Endodermal cell (in vitro differentiated cells): ENCODE measurements at places on chromosomes 4 and X. TPM values are rescaled to one million over a fixed set of nuclear protein-coding genes. Genes with fewer than 3 reads are reported as not detected.

Gene PIR
- total RNA-seq: 15.8 to 21.0 TPM (median 19.0 TPM) in 3 replicates

Gene DSPP
- total RNA-seq: not detected in 3 replicates

Gene ARAP2
- total RNA-seq: 3.4 to 5.5 TPM (median 5.4 TPM) in 3 replicates

Gene OTC
- not detected in 3 replicates for total RNA-seq

Gene GAGE1
- total RNA-seq: not detected in 2 replicates

Gene GRXCR1
- total RNA-seq: not detected in 3 replicates

Gene ARMCX5
- total RNA-seq: 10.3 and 14.2 TPM in 2 replicates

DNA sequence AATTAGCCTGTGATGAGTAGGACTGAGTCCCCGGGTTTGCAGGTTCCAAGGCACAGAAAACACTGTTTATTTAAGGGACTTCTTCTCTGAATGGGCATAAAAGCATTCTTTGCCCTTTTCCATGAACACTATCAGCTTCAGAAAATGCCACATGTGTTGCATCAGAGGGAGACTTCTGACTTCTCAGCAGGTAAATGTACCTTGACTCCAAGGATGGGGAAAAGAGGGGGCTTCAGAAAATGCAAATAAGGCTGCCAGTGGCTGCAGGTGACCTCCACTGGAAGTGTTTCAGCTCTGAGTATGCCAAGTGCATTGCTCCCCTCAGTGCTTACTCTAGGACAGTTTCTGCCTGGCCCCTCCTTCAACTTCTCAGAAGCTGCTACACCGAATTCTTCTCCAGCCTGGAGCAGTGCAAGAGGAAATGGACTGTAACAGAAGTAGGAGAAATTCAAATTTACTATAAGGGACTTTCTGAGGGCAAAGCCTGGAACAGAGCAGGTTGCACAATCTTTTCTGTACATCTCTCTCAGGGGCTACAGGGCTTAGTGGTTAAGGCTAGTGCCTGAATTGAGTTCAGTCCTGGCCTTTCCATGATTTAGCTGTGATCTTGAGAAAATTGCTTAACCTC lies 233.2 kb downstream of the PTTG2 start:
- H3K4me1 ChIP-seq: no peaks in the 10 kb centered on the region
- H3K27me3 ChIP-seq: no peaks in the 10 kb centered on the region
- no peak overlapping the region for H3K4me3 ChIP-seq

- H3K27ac ChIP-seq: no peak overlapping the region
- DNase-seq: peak; percentile 88
- H3K27me3 ChIP-seq: no peaks in the 10 kb centered on the region
- no peaks in the 10 kb centered on the region for H3K36me3 ChIP-seq
- H3K4me1 ChIP-seq: no peaks in the 10 kb centered on the region
- no peak overlapping the region for H3K4me3 ChIP-seq
Measured at GRCh38 chrX:154526901-154527675, 11.1 kb upstream of the FAM3A start.

DNA sequence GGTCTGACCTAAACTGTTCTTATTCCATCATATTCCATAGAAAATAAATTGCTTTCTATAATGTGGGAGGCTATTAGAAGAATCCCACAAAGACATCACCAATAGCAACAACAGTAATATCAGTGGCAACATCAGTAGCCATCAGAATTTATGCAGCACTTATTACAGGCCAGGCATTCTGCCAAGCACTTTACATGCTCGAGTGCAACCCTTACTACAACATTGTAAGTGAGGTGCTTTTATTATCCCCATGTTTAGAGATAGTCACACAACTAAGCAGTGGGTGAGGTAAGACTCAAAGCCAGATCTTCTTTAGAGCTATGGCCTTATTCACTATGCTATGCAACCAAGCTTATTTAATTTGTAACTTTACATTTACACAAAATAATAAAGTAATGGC lies 317.1 kb upstream of the BMP3 start:
- H3K4me3 ChIP-seq: no peak overlapping the region
- DNase-seq: no peak
- no peak overlapping the region for H3K27ac ChIP-seq
- no peaks in the 10 kb centered on the region for H3K27me3 ChIP-seq
- H3K36me3 ChIP-seq: no peaks in the 10 kb centered on the region

- H3K36me3 ChIP-seq: no peaks in the 10 kb centered on the region
- DNase-seq: no peak
- H3K27ac ChIP-seq: no peak overlapping the region
- no peak overlapping the region for H3K4me3 ChIP-seq
- H3K4me1 ChIP-seq: no peaks in the 10 kb centered on the region
- H3K27me3 ChIP-seq: no peaks in the 10 kb centered on the region
Measured at GRCh38 chrX:38473701-38474100, 87.6 kb upstream of the TSPAN7 start.

- H3K27ac ChIP-seq: no peak overlapping the region
- no peaks in the 10 kb centered on the region for H3K4me1 ChIP-seq
- H3K36me3 ChIP-seq: no peaks in the 10 kb centered on the region
- H3K27me3 ChIP-seq: no peaks in the 10 kb centered on the region
Measured at GRCh38 chrX:65642914-65643491, 24.5 kb upstream of the MSN start.

DNA sequence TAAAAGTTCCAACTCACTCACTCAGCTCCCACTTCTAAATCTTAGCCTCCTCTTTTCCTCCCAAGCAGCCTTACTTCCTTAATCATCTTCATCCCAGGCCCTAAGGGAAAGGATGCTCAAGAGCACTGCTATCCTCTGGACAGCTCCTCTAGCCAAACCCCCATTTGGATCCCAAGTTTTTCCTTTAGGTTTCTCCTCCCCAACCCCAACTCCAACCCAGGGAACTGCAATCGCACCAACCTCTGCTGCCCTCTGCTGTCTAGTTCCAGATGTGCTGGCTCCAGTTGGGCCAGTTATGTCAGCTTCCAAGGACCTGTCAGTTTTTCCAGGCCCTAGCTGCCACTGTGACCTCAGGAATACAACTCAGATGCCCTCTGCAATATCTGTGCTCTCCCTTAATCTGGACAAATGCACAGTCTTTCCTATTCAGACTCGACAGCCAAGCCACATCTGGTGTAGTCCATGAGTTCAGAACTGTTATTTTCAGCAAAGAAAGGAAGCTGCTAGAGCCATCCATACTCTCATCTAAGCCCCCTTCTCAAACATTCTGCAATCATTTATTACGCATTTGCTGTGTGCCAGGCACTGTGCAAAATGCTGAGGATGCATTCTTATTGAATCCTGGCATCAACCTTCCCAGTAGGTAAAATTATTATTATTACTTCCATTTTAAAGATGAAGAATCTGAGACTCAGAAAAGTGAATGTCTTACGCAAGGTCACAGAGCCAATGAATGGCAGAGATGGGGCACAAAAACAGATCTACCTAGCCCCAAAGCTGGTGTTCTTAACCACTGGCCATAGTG lies 12.3 kb upstream of the XPNPEP2 start:
- H3K27me3 ChIP-seq: no peaks in the 10 kb centered on the region
- H3K27ac ChIP-seq: no peak overlapping the region
- no peaks in the 10 kb centered on the region for H3K4me1 ChIP-seq
- DNase-seq: peak; percentile 91
- no peaks in the 10 kb centered on the region for H3K36me3 ChIP-seq
- H3K4me3 ChIP-seq: no peak overlapping the region

DNA sequence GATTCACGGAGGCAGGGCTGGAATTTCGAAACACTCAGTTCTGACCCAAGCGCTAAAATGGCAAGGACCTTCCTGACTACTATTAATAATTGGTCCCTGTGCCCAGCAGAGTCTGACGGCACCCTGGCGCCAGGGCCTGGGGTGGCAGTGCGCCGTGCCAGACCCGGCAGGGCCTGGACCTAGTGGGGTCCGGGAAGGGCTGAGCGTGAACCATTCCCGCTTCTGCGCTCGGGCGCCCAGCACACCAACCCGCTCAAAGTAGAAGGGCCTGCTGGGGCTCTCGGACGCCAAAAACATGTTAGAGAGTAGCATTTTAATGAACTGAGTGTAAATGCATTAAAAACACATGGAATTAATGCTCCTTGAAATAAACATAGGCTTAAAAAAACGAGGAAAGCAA lies 346.7 kb upstream of the SFRP2 start:
- no peaks in the 10 kb centered on the region for H3K36me3 ChIP-seq
- H3K4me1 ChIP-seq: no peaks in the 10 kb centered on the region
- no peaks in the 10 kb centered on the region for H3K27me3 ChIP-seq
- no peak for DNase-seq

- H3K27me3 ChIP-seq: no peaks in the 10 kb centered on the region
- no peaks in the 10 kb centered on the region for H3K4me1 ChIP-seq
- H3K4me3 ChIP-seq: no peak overlapping the region
- H3K36me3 ChIP-seq: no peaks in the 10 kb centered on the region
- H3K27ac ChIP-seq: no peak overlapping the region
Measured at GRCh38 chrX:100098660-100099375, 311.3 kb downstream of the PCDH19 start.

DNA sequence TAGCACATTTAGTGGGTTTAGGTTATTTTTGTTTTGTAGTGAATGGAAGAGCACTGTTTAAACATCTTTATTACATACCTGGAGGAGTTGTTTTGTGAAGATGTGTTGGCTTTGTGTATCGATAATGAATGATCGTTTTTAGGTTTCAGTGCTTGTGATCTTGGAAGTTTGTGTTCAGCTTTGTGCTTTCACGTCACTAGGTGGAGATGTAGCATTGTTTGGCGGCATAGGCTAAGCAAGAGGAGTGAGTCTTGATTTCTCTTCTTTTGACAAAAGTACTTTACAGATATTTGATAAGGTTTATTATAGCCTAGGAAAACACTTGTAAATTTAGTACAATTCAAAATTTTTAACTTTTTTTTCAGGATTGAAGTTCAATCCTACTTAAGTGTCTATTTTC lies 50.4 kb downstream of the PDK3 start:
- H3K36me3 ChIP-seq: no peaks in the 10 kb centered on the region
- no peaks in the 10 kb centered on the region for H3K27me3 ChIP-seq
- no peak overlapping the region for H3K4me3 ChIP-seq
- peak; percentile 56 for DNase-seq
- no peak overlapping the region for H3K27ac ChIP-seq
- H3K4me1 ChIP-seq: no peaks in the 10 kb centered on the region

- peaks cover 21% of the 10 kb centered on the region for H3K4me1 ChIP-seq
- no peak overlapping the region for H3K4me3 ChIP-seq
- no peaks in the 10 kb centered on the region for H3K27me3 ChIP-seq
Measured at GRCh38 chr4:7003879-7004240, 39.3 kb upstream of the TADA2B start.

DNA sequence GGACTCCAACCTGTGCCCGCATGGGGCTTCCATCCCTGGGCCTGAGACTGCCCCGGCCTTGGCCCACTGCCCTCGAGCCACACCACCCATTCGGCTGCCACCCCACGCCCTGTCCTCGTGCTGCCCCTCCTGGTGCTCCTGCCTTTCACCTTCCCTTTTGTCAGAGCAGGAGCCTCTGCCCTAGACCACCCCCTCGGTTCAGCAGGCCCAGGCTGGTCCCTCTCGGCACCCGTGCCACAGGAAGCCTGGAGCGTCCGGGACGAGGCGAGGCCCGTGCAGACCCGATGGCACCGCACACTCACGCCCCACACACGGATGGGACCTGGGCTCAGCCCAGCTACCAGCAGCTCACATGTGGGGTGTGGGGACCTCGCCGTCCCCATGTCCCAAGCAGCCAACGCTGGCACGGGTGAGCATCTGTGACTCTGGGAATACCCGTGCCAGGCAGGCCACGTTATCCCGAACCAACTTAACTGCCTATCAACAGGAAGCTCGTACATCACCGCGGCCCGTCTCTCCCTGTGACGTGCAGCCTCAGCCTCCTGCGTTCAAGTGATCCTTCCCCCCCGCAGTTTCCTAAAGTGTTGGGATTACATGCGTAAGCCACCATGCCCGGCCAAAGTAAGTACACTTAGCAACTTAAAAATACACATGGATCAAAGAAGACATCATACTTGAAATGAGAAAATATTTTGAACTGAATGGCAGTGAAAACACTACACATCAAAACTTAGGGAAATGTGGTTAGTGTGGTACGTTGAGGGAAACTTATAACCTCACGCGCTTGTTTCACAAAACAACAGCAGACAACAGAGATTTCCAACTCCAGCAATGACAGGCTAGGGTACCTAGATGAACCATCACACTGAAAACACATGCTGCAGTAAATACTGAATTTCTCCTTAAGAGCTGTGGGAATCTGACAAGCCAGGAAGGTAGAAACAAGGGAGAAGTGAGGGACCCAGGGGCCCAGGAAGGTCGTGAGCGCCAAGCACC lies 29.0 kb downstream of the LRPAP1 start:
- H3K36me3 ChIP-seq: peaks cover 31% of the 10 kb centered on the region
- H3K27ac ChIP-seq: no peak overlapping the region
- no peaks in the 10 kb centered on the region for H3K27me3 ChIP-seq
- no peak overlapping the region for H3K4me3 ChIP-seq
- DNase-seq: no peak
- no peaks in the 10 kb centered on the region for H3K4me1 ChIP-seq

GRCh38 chrX:111338095-111338698 lies 67.9 kb upstream of the CAPN6 start:
- H3K4me1 ChIP-seq: no peaks in the 10 kb centered on the region
- H3K4me3 ChIP-seq: no peak overlapping the region
- no peaks in the 10 kb centered on the region for H3K27me3 ChIP-seq
- DNase-seq: no peak
- H3K27ac ChIP-seq: no peak overlapping the region
- no peaks in the 10 kb centered on the region for H3K36me3 ChIP-seq

GRCh38 chr4:128847082-128847724 lies 37.7 kb downstream of the JADE1 start:
- no peak overlapping the region for H3K27ac ChIP-seq
- no peaks in the 10 kb centered on the region for H3K27me3 ChIP-seq
- no peak overlapping the region for H3K4me3 ChIP-seq
- peak; percentile 35 for DNase-seq

DNA sequence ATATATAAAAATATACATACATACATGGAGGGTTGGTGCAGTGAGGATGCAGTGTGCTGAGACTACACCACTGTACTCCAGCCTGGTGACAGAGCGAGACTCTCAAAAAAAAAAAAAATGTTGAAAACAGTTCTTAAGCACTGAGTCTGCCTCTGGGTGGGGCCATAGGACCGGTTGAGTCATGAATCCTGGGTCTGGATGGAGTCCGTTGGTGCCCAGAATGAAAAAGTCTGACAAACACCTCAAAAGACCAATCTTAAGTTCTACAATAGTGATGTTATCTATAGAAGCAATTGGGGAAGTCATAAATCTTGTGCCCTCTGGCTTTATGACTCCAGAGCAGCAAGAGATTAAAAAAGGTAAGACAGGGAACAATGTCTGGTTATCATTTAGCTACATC lies 70.4 kb downstream of the FGFBP1 start:
- H3K27ac ChIP-seq: no peak overlapping the region
- no peak for DNase-seq
- H3K4me3 ChIP-seq: no peak overlapping the region
- no peaks in the 10 kb centered on the region for H3K27me3 ChIP-seq
- H3K36me3 ChIP-seq: no peaks in the 10 kb centered on the region

GRCh38 chrX:49656533-49656932 lies 39.3 kb downstream of the PAGE1 start:
- no peak for DNase-seq
- no peak overlapping the region for H3K27ac ChIP-seq
- H3K4me1 ChIP-seq: no peaks in the 10 kb centered on the region
- H3K27me3 ChIP-seq: no peaks in the 10 kb centered on the region
- no peaks in the 10 kb centered on the region for H3K36me3 ChIP-seq

DNA sequence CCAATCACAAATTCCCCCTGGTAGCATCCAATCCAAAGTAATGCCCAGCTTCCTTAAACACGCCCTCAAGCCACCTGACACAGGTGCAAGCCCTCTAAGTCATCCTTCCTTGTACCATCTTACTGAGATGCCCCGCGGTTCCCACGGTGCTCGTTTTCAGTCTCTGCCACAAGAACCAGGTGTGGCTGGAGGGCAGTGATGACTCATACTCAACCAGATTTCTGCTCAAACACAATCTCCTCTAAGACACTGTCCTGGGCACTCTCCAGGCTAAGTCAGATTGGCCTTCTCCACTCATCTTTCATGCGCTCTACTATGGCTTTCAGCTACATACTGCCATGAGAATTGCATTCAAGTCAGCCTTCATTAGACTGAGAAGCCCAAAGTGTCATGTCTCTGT lies 3.5 kb downstream of the SH3KBP1 start:
- H3K27ac ChIP-seq: no peak overlapping the region
- H3K4me1 ChIP-seq: no peaks in the 10 kb centered on the region
- no peaks in the 10 kb centered on the region for H3K27me3 ChIP-seq
